ENCODE measurements at places on chromosomes 13 and 19.

GRCh38 chr13:25085125-25085742 lies 10.7 kb upstream of the PABPC3 start:
- H3K36me3 ChIP-seq = no peaks in the 10 kb centered on the region
- H3K4me3 ChIP-seq = no peak overlapping the region
- no peak overlapping the region for H3K27ac ChIP-seq
- H3K27me3 ChIP-seq = peaks cover 4% of the 10 kb centered on the region

DNA sequence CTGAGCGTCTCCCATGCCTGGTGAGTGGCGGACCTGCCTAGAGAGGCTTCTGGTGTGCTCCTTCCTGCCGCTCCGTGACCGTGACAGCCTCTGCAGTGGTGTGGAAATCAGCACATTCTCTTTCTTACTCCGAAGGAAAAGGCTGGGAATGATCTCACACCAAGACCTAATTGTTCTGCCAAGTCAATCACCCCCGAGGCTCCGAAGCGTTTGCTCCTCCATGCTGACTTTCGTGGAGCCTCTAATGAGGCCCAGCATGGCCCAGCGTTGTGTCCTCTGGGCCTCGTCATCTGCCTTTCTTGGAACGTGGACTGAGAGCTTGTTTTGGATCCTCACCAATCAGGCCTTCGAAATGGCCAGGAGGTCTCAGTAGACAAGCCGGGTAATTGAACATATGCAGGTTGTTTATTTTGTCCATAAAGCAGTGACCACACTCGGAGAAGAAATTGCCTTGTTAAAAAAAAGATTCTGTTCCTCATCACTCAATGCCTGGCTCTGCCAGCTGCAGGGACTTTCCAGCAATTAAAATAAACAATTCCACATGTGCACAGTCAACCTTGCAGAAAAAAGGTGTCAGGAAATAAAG lies 107.1 kb downstream of the UBL3 start:
- DNase-seq = no peak
- no peak overlapping the region for H3K27ac ChIP-seq
- H3K36me3 ChIP-seq = no peaks in the 10 kb centered on the region
- peaks cover 10% of the 10 kb centered on the region for H3K27me3 ChIP-seq
- no peaks in the 10 kb centered on the region for H3K4me1 ChIP-seq

DNA sequence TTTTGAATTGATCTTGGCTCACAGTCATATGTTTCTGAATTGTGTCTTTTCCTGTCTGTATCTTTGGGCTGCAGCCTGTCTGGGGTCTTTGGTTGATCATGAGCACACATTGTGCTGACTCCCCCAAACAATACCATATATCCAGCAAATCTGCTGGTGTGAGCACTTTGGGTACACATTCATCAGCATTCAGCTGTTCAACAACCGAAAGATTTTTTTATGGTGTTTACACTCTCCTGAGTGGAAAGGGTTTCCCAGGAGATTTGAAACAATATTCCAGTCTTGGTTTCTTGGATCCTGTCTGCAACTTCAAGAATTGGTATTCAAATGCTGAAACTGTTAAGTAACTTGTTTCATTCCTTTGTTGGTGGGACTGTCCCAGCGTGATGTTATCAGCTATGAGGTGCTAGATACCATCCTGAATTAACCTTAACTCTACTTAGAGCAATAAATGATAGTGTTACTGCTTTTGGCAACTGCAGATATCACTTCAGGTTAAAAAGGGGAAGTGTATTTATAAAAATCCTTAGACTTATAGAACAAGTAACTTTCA lies 78.4 kb upstream of the DIAPH3 start:
- DNase-seq = no peak
- H3K27me3 ChIP-seq = peaks cover 6% of the 10 kb centered on the region
- H3K27ac ChIP-seq = no peak overlapping the region
- no peaks in the 10 kb centered on the region for H3K36me3 ChIP-seq

GRCh38 chr13:46104868-46105267 lies at the start of gene CPB2:
CPB2 (minus strand) TSS chr13:46105033; CDS start chr13:46105009, 24 bp downstream.
- peaks cover 8% of the 10 kb centered on the region for H3K4me1 ChIP-seq
- peaks cover 4% of the 10 kb centered on the region for H3K27me3 ChIP-seq
- H3K27ac ChIP-seq = no peak within 1 kb of the TSS

DNA sequence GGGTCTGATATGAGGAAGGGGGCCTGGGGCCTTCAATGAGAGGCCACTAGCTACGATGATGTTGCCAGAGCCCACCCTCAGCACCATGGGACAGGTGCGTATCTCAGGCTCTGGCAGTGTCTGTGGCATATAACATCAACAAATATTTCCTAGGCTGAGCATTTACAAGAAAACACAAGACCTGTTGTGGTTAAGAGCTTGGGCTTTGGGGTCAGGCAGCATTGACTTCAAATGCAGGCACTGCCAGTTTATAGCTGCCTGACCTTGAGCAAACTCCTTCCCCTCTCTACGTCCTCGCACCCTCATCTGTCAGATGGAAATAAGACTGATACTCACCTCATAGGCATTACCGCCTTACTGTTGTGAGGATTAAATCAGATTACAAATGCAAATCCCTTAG lies 156.0 kb downstream of the KATNAL1 start:
- no peaks in the 10 kb centered on the region for H3K36me3 ChIP-seq
- peak overlapping the region; percentile 56 for H3K27ac ChIP-seq
- no peak overlapping the region for H3K4me3 ChIP-seq
- peaks cover 62% of the 10 kb centered on the region for H3K4me1 ChIP-seq
- H3K27me3 ChIP-seq = no peaks in the 10 kb centered on the region
- DNase-seq = no peak

GRCh38 chr19:15577184-15577771 lies 37.7 kb upstream of the CYP4F8 start:
- H3K27ac ChIP-seq = no peak overlapping the region
- DNase-seq = no peak
- no peaks in the 10 kb centered on the region for H3K36me3 ChIP-seq
- H3K4me3 ChIP-seq = no peak overlapping the region
- H3K27me3 ChIP-seq = peaks cover 13% of the 10 kb centered on the region

DNA sequence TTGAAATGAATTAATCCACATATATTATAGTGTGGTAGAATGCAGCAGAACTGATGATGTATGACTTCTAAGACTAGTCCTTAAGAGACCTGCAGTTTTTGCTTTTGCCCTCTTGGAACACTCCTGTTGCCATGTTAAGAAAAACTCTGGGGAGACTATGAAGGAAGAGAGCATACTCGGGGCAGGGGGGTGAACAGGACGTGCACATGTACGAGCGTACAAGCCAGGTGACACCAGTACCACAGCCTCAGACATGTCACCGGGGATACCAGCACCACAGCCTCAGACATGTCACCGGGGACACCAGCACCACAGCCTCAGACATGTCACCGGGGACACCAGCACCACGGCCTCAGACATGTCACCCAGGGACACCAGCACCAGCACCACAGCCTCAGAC lies 15.9 kb upstream of the USPL1 start:
- H3K36me3 ChIP-seq = no peaks in the 10 kb centered on the region
- no peak for DNase-seq
- H3K4me3 ChIP-seq = no peak overlapping the region
- no peaks in the 10 kb centered on the region for H3K27me3 ChIP-seq
- H3K4me1 ChIP-seq = no peaks in the 10 kb centered on the region
- no peak overlapping the region for H3K27ac ChIP-seq

- peak overlapping the region; percentile 89 for H3K4me3 ChIP-seq
- peaks cover 92% of the 10 kb centered on the region for H3K4me1 ChIP-seq
- H3K27me3 ChIP-seq = no peaks in the 10 kb centered on the region
- H3K27ac ChIP-seq = peak overlapping the region; percentile 98
- H3K36me3 ChIP-seq = peaks cover 79% of the 10 kb centered on the region
These were observed 8.6 kb downstream of the RGCC start for GRCh38 chr13:41465898-41466320.

DNA sequence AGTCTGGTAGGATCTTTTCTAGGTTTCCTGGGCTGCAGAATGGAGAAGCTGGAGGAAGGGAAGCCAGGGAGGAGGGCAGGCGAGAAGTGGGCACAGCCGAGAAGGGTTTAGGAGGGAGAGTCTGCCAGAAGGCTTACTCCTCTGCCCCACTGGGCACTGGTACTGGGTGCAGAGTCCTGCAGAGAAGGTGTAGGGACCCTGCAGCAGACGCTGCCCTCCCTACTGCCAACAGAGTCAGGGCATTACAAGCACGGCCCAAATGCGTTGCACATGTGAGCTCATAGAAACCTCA lies 726 bp upstream of the PEPD start:
- peaks cover 2% of the 10 kb centered on the region for H3K27me3 ChIP-seq
- H3K27ac ChIP-seq = no peak overlapping the region
- H3K4me1 ChIP-seq = peaks cover 20% of the 10 kb centered on the region
- no peak for DNase-seq

- H3K27me3 ChIP-seq = peaks cover 38% of the 10 kb centered on the region
- H3K4me1 ChIP-seq = peaks cover 5% of the 10 kb centered on the region
- no peak overlapping the region for H3K27ac ChIP-seq
- DNase-seq = no peak
- H3K36me3 ChIP-seq = peaks cover 2% of the 10 kb centered on the region
These were observed 48.2 kb downstream of the ANKRD10 start for GRCh38 chr13:110866491-110867170.

DNA sequence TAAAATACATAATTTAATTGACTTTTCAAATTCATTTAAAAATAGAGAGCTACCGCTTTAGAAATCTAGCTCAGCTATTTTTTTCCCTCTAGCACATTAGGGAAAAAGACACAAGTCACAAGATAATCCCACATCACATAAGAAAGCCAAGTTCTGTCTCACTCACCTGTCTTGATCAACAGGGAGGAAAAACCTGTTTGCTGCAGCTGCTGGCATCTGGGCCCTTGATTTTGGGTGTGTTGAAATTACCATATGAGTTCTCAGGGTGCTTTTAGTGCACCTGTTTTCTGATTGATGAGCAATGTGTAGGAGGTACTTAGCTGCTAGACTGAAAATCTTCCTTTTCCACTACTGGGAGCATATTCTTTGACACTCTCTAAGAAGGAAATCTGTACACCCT lies 53.8 kb downstream of the ZDHHC20 start:
- H3K36me3 ChIP-seq = peaks cover 68% of the 10 kb centered on the region
- no peak overlapping the region for H3K27ac ChIP-seq
- H3K4me3 ChIP-seq = no peak overlapping the region
- H3K27me3 ChIP-seq = no peaks in the 10 kb centered on the region
- peaks cover 29% of the 10 kb centered on the region for H3K4me1 ChIP-seq

GRCh38 chr13:110538632-110539031 lies 22.9 kb downstream of the RAB20 start:
- DNase-seq = no peak
- no peaks in the 10 kb centered on the region for H3K36me3 ChIP-seq
- H3K27ac ChIP-seq = no peak overlapping the region

- DNase-seq = no peak
- peaks cover 12% of the 10 kb centered on the region for H3K4me1 ChIP-seq
- no peak overlapping the region for H3K4me3 ChIP-seq
- no peaks in the 10 kb centered on the region for H3K27me3 ChIP-seq
These were observed 8.9 kb downstream of the ZNF586 start for GRCh38 chr19:57778336-57778735.

DNA sequence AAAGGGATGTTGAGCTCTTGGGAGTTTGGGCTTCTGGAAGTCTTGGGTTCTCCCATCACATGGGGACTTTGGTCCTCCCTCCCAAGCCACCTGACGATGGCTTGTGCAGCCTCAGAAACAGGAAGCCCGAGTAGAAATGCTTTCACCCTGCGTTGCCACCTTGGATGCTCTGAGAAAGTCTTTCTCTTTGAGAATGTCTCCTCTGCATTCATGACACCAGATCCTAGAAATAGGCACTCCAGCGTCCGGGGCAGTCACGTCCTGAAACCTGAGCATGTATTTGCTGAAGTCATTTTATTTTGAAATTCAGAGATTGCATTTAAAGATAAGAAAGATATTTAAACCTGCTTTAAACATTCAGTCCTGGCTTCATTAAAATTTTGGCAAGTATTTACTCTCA lies 34.4 kb downstream of the CUL4A start:
- no peak for DNase-seq
- no peaks in the 10 kb centered on the region for H3K4me1 ChIP-seq
- no peak overlapping the region for H3K27ac ChIP-seq
- H3K4me3 ChIP-seq = no peak overlapping the region
- H3K27me3 ChIP-seq = no peaks in the 10 kb centered on the region

- no peak for DNase-seq
- no peaks in the 10 kb centered on the region for H3K4me1 ChIP-seq
- H3K36me3 ChIP-seq = no peaks in the 10 kb centered on the region
- H3K27me3 ChIP-seq = no peaks in the 10 kb centered on the region
These were observed 38.4 kb upstream of the STARD13 start for GRCh38 chr13:33323801-33324510.

GRCh38 chr13:109406376-109406992 lies 379.9 kb downstream of the IRS2 start:
- no peak overlapping the region for H3K27ac ChIP-seq
- H3K4me1 ChIP-seq = no peaks in the 10 kb centered on the region
- no peak overlapping the region for H3K4me3 ChIP-seq
- H3K36me3 ChIP-seq = no peaks in the 10 kb centered on the region

- H3K4me3 ChIP-seq = no peak overlapping the region
- no peaks in the 10 kb centered on the region for H3K36me3 ChIP-seq
- DNase-seq = no peak
- peaks cover 11% of the 10 kb centered on the region for H3K4me1 ChIP-seq
- H3K27me3 ChIP-seq = no peaks in the 10 kb centered on the region
These were observed 1207.8 kb downstream of the EFNB2 start for GRCh38 chr13:105327581-105328126.

- no peak for DNase-seq
- no peak overlapping the region for H3K4me3 ChIP-seq
- peaks cover 4% of the 10 kb centered on the region for H3K27me3 ChIP-seq
- peaks cover 3% of the 10 kb centered on the region for H3K4me1 ChIP-seq
These were observed 29.0 kb upstream of the ZNF709 start for GRCh38 chr19:12513531-12514061.

DNA sequence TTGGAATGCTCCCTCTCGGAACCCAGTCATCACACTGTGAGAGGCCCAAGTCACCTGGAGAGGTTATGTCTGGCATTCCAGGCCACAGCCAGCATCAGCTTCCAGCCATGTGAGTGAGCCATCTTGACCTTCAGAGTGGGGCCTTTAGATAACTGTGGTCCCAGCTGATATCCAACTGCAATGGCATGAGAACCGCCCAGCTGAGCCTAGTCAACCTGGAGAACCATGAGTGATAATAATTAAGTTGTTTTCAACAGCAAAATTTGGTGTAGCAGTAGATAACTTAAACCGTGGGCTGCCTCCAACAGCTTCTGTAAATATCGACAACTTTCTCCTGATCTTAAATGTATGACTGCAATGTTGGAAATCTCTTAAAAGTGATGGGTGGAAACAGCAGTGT lies 24.6 kb downstream of the DYRK1B start:
- no peak overlapping the region for H3K4me3 ChIP-seq
- no peaks in the 10 kb centered on the region for H3K36me3 ChIP-seq
- no peak overlapping the region for H3K27ac ChIP-seq
- H3K27me3 ChIP-seq = no peaks in the 10 kb centered on the region
- no peak for DNase-seq

GRCh38 chr19:2164020-2164998 lies 576 bp downstream of the DOT1L start:
- peak; percentile 57 for DNase-seq
- H3K4me3 ChIP-seq = peak overlapping the region; percentile 97
- peaks cover 44% of the 10 kb centered on the region for H3K4me1 ChIP-seq

- H3K4me3 ChIP-seq = no peak overlapping the region
- no peak overlapping the region for H3K27ac ChIP-seq
- no peak for DNase-seq
- no peaks in the 10 kb centered on the region for H3K36me3 ChIP-seq
- peaks cover 6% of the 10 kb centered on the region for H3K27me3 ChIP-seq
- H3K4me1 ChIP-seq = no peaks in the 10 kb centered on the region
These were observed 70.5 kb downstream of the IRS2 start for GRCh38 chr13:109715902-109716301.

Measured in activated naive CD8-positive, alpha-beta T cell treated with anti-CD3 and anti-CD28 coated beads, Interleukin-2, amount 50 U/mL, for 24 hours (primary cell).